NCI-H1105 (cell line): ENCODE measurements at places on chromosomes 12 and 14.

- DNase-seq: no peak
Observed at GRCh38 chr14:68062651-68063050, 243.1 kb downstream of the RAD51B start.

GRCh38 chr12:23415180-23415579 is 534.3 kb downstream of the SOX5 start:
- no peak for DNase-seq

DNA sequence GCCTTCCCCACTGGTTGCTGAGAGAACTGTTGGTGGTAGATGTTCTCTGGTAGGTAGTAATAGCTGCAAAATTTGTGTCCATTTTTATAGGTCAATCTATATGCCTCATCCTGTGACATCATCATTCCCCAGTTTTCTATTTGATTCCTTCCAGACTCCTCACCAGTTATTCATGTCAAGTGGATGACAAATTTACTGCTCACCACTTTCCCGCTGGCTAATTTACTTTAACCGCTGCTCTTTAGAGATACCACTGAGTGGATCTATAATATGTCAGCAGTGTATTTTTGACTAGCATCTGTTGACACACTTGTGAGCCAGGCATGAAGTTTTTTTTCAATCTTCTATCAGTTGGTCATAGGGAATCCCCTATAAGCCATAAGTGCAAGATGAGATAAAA is 24.6 kb downstream of the GPR65 start:
- DNase-seq: no peak

DNA sequence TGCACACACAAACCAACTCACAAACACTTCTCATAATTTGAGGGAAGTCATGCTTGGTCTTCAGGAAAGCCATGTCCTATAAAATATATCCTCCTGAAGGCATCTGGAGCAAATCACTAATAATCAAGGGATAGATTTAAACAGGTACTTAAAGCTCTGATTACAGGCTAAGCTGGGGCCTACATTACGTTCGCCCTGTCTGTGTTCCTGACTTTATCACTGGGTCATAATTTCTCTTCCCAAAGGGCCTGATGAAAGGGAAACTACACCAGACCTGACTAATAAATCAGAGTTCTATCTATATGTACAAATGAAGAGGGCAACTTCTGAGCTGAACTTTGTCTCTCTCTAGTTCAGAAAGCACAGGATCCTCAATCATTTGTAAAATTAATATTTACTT is 43.9 kb upstream of the RASSF8 start:
- DNase-seq: no peak

- no peak for DNase-seq
Observed at GRCh38 chr12:77767756-77768343, 62.8 kb upstream of the NAV3 start.

- no peak for DNase-seq
Observed at GRCh38 chr12:96157427-96157826, 36.7 kb upstream of the ELK3 start.

DNA sequence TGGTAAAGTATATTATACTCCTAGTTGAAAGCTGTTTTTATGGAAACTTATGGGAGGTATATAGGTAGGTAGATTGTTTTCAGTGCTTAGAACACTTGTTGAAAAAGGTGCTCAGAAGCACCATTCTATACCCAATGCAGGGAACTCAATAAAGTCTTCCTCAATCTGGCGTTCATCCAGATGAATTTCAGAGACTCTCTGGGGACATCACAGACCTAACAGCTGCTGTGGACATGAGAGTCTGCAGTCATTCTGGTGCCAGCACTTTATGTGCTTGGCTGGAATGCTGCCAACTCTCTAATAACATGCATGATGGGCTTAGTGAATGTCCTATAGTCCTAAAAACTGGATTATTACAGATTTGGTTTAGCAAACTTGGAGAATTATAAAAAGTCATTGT is 115.9 kb downstream of the NTN4 start:
- DNase-seq: peak; percentile 98

DNA sequence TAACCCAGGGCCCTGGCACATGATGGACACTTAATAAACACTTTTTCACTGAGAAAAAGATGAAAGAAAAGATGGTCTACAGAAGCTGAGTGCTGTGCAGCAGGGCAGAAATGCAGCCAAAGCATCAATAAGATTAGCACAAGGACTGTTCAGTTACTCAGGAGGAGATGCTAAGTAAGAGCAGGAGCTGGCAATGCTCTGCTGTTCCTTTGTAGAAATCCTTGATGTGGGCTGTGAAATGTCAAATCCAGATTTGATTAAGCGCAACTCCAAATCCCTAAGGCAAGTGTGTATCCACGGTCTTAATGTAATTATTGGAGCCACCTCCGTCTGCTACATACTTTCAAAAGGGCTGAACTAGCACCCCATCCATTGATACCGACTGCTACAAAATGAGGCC is 151.8 kb upstream of the BTG1 start:
- no peak for DNase-seq

DNA sequence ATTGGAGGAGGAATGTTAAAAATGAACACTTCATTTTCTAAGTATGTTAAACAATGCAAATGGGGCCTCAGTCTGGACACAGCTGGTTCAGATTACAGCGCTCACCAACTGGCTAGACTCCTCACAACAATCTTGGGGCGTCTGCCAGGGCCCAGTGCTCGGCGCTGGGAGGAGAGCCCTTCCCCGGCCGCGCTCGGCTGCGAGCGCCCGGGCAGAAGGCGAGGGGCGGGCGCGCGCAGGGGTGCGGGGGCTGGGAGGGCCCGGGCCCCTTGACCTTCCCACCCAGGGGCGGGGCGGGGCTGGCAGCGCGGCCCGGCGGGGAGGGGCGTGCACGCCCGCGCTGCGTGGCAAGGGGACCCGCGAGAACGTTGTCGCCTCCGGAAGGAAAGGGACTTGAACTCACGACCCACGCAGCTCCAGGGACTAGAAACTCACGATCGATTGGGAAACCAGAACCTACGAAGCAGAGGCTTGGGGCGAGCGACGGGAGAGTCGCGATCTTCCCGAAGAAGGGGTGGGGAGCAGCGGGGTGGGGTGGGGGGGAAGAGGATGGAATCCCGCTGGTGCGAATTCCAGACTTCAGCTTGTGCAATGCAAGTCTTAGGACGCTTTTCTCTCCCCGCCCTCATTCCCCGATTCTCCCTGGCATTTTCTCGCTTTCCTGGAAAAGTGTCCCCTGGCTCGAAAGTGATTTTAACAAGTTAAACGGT is at the start of gene FBLN5:
FBLN5 (minus strand) TSS at position 220 of the 710 bp plus-strand sequence. CDS start 465 bp downstream, outside the sequence.
- no peak for DNase-seq
